ENCODE measurements at places on chromosomes 1 and 21.

DNA sequence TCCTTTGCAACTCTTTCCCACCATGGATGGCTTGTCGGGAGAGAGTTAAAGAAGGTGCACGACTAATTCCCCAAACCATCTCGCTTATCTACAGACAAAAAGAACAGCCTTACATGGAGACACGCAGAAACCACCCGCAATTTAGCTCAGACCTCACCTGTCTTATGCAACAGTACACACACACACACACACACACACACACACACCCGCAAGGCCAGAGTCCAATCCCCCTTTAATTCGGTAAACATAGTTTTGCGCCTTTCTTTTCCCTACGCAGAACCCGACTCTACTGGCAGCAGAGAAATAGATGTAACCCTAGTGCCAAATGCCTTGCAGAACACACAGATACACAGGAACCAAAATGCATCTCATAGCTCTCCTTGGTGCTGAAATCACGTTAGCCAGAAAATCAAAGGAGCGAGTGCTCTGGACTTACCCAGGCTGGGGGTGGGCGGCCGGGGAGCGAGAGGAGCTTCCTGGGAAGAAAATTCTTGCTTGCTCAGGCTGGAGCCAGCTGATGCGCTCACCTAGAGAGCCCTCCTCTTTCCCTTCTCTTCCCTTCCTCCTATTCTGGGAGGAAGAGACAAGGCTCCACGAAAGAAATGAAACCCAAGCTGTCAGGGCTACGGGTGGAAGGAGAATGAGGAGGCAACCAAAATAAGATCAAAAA lies 470 bp downstream of the TNR start:
- peak; percentile 86 for DNase-seq

- no peak for DNase-seq
Observed at GRCh38 chr1:47190857-47191256, 1.0 kb upstream of the PDZK1IP1 start.

- DNase-seq = no peak
Observed at GRCh38 chr21:45530423-45531113, 11.7 kb downstream of the SLC19A1 start.

DNA sequence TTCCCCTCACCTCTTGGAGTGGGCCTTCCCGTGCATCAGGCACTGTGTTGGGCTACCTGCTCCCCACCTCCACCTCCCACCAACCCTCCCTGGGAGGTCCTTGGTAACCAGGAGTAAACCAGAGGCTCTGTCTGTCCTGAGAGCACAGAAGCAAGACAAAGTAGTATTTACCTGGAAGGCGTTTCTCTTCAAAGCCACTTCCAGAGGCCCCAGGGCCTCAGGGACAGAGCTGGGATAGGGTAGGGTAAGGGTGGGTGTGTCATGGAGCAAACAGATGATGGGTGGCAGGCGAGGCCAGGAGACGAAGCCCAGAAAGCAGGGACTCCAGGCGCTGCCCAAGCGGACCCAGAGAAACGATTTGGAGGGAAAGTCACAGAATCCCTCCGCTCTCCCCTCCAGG lies 77.2 kb upstream of the TARDBP start:
- DNase-seq = no peak

GRCh38 chr1:166544036-166544435 lies 295.2 kb upstream of the POGK start:
- DNase-seq = no peak

GRCh38 chr1:23434260-23434775 lies 9.8 kb upstream of the TCEA3 start:
- no peak for DNase-seq

GRCh38 chr1:192905049-192905448 lies 96.2 kb downstream of the RGS2 start:
- DNase-seq = no peak

DNA sequence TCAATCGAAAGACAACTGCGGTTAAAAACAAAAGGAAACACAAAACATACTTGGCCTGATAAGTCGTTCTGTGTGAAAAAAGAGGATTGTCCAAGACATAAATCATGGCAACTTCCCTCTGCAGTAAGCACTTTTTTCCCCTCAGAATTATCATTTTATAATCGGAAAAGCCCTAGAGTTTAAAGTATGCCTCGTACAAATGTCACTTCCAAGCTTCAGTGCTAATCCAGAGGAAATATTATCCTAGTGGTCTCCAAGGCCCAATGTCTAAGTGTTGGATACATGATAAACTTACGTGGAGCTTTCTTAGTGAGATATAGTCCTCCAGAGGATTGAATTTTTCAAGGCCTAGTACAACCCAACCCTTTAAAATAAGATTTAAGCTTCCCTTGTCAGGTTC lies 11.2 kb upstream of the NTMT2 start:
- DNase-seq = no peak

- no peak for DNase-seq
Observed at GRCh38 chr1:29900712-29901111, 664.4 kb downstream of the PTPRU start.

DNA sequence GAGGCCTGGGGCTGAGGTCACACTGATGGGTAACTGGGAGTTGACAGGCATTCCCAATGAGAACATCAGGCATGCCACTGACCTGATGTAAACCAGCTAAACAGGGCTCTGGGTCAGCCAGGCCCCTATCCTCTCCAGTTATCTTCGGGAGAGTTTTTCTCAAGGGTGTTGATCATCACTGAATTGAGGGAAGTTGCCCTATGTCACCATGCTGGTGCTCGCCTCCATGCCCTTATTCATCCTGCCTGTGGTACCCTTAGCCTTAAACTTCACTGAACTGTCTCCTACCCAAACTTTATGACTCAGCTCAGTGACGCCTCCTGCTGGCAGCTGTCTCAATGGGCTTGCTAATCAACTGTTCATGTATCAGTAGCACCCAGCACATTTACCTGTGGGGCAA lies 80.7 kb upstream of the TNR start:
- peak; percentile 37 for DNase-seq
